ENCODE measurements at places on chromosomes 5 and 9.

GRCh38 chr5:1853531-1853930, 29.2 kb downstream of the IRX4 start:
- DNase-seq: no peak

DNA sequence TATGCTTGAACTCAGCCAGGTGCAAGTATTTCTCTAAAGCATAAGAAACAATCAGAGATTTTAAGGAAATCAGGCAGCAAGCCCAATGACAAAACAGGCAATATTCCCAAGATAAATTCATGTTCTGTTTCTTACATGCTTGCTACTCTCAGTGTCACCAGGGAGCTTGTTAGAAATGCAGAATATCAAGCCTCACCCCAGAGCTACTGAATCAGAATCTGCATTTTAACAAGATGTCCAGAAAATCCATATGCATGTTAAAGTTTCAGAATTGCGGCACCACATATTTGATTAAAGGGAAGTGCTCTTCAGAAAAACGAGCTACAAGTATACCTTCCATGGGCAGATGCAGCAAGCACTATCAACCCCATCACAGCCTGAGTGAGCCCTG, 54.4 kb downstream of the MFAP3 start:
- no peak for DNase-seq

DNA sequence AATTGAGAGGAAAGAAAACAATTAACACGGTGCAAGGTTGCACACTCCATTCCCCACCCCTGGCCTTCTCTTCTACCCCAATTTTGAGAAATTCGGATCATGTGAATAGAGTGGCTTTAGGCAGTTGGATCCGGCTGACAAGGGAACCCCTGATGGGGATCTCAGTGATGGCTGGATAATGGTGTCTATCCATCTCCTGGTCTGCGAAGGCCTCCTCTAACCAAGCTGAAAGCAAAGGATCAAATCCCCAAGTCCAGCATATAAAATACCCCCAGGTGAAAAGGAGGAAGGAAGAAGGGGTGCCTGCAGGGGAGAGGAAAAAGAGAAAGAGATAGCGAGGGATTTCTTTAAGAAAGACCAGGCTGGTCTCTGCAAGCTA, 16.0 kb downstream of the NR2F1 start:
- DNase-seq: no peak

DNA sequence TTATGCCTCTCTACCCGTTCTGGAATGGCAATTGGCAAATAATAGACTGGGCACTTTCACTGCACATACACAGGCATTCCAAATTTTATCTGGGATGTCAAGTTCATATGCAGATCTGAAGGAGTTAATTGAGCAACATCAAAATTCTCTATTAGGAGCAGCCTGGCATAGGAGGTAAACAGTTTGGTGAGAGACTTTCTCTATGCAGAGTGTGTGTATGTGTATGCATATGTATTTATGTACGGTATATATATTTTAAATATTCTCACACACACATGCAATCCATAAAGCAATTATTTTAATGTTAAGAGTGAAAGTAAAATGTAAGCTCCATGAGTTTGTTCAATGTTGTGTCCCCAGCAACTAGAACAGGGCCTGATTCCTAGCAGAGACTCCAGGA, 517.8 kb downstream of the CTNND2 start:
- no peak for DNase-seq

GRCh38 chr5:103745353-103746065, 182.9 kb upstream of the NUDT12 start:
- no peak for DNase-seq

GRCh38 chr9:134247918-134248631, 78.2 kb upstream of the RXRA start:
- DNase-seq: no peak

GRCh38 chr9:20805766-20806165, 121.7 kb downstream of the FOCAD start:
- no peak for DNase-seq

- no peak for DNase-seq
These were observed 3.8 kb downstream of the SPINK6 start for GRCh38 chr5:148206620-148207019.

- no peak for DNase-seq
These were observed 136.3 kb downstream of the CEP120 start for GRCh38 chr5:123286891-123287290.

DNA sequence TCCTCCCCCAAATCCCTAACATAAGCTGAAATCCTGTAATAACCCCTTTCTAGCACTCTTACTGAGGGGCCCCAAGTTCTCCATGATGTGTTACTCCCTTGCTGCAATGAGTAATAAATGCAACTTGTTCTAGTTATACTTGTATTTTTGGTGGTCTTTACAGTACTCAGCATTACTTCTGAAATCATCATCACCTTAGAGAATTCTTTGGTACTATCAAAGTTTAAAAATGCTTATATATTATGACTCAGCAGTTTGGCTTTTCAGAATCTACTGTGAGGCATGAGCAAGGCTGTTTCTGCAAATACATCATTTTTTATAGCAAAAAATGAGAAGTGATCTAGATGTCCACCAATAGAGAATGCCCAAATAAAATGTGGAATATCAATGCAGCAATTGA, 20.7 kb upstream of the ROPN1L start:
- no peak for DNase-seq

DNA sequence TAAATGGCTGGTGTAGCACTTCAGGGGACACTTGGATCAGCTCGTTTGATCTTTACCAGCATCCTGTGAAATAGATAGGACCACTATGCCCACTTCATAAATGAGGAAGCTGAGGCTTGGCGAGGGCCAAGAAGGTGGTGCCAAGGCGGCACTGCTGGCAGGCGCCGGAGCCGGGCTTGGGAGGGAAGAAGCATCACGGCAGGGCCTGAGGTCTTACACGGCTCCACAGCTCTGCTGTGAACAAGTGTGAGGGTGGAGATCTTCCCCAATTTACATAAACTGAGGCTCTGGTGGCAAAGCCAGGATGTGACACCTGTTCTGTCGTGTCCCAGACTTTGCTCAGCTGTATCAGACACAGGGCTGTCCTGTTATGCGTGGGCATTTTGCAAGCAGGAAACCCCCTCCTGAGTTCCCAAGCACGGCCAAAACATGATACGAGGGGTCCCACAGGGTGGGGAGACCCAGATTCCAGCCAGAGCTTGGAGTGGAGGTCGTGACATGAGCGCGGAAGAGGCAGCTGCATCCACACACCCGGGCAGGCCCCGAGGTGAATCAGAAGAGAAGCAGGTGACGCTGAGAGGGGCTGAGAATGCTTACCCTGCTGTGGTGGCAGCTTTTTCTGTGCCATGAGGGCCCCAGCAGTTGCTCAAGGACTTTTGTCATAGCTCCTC, 117.5 kb upstream of the BOD1 start:
- no peak for DNase-seq

DNA sequence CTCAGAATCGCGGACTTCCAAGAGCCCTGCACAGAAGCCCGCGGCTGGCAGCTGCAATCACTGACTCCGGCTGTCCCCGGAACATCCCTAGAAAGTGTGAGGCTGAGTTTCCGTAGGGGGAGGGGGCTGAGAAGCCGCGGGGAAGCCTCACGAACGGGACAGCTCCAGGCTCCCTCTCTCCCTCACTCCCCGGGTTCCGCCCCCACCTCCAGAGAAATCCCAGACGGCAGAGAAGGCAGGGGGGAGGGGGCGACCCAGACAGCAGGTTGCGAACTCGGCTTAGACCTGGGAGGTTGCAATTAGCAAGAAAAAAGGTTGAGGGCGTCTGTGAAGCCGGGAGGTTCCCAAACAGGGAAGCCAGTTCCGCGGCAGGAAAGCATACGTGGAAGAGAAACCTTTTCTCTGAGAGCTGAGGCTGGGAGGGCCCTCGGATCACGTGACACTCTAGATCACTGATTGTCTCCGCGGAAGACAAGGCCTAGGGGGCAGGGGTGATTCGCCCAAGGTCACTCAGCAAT, 73.8 kb upstream of the CPLX2 start:
- DNase-seq: no peak

- no peak for DNase-seq
These were observed 459.6 kb downstream of the PRELID2 start for GRCh38 chr5:145375521-145375920.

- no peak for DNase-seq
These were observed 54.5 kb upstream of the FST start for GRCh38 chr5:53425687-53426511.

GRCh38 chr5:179378116-179378440, 32.8 kb upstream of the ADAMTS2 start:
- DNase-seq: no peak

DNA sequence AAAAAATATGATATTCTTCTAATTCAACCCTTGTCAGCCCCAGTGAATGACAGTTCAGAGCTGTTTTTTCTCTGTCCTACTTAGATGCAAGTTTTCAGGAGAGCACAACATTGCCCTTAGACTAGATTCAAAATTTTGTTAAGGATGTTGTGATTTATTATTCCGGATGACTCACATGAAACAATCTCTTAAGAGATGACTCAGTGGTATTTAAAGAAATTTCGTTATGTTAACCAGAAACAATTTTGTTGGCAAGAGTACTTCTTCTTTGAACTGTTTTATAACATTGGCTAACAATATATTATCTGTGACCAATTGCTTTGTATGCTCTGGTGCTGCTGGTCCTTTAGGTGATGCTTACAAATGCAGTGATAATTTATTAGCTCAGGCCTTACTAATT, 132.0 kb downstream of the IZUMO3 start:
- DNase-seq: no peak

DNA sequence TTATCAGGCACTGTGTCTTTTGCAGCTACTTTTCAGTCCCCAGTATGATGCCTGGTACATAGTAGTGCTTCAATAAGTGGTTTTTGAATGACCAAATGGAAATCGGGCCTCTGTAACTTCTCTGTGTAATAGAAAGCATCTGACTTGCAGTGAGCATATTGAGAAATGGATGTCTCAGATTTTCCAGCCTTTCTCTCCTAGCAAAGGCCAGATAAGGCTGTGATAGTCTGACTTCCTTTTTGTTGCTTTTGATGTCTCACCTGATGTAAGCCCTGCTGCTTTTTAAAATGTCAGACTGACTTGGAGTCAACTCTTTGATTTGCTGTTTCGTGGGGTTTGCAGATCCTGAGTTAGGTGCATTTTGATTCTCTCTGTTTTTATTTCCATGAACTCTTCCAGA, 590.0 kb upstream of the ZNF608 start:
- DNase-seq: no peak

- DNase-seq: no peak
These were observed 50.6 kb downstream of the LHFPL2 start for GRCh38 chr5:78597974-78598371.

- no peak for DNase-seq
These were observed 29.7 kb downstream of the MEGF10 start for GRCh38 chr5:127320032-127320965.

DNA sequence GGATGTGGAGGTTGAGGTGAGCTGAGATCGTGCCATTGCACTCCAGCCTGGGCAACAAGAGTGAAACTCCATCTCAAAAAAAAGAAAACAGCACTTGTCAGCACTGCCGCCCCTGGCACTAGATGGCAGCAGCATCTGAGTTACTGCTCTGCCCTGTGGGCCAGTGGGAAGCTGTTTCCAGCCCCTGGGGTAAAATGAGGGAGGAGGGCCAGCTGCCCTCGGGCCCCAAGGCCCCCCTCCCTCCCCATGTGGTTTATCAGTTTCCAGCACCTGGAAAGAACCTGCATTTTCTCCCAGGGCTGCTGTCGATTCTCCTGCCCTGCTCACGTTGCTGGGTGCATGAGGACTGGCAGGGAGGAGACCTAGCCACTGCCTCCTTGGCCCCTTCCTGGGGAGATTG, 13.2 kb upstream of the CEL start:
- DNase-seq: no peak

- no peak for DNase-seq
These were observed 259.1 kb downstream of the TMEM167A start for GRCh38 chr5:82817897-82818676.

- no peak for DNase-seq
These were observed 196.4 kb downstream of the ARHGEF28 start for GRCh38 chr5:73822278-73822988.

DNA sequence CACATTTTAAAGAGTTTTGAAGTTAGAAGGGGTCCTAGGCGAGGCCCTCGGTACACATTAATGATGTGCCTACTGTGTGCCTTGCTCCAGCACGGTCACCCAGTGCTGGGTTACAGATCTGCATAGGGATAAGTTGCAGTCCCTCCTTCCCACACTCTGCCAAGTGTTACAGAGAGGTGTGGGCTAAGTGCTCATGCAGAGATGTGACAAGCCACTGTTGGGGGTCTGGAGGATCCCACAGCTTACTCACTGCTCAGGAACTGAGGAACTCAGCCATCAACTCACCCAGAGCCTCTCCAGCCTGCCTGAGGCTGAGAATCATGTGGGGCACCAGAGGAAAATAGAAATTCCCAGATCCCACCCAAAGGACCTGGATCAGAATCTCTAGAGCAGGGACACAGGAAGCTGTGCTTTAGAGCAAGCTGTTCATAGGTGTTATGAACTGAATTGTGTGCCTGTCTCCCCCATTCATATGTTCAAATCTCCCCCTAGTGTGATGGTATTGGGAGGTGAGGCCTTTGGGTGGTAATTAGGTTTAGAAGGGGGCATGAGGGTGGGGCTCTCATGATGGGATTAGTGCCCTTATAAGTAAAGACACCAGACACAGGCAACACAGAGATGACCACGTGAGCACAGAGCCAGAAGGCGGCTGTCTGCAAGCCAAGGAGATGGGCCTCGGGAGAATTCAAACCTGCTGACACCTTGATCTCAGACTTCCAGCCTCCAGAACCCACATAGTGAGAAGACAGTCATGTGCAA, 164.1 kb downstream of the HSD17B3 start:
- DNase-seq: no peak
